ENCODE measurements at places on chromosomes 16 and 17.

DNA sequence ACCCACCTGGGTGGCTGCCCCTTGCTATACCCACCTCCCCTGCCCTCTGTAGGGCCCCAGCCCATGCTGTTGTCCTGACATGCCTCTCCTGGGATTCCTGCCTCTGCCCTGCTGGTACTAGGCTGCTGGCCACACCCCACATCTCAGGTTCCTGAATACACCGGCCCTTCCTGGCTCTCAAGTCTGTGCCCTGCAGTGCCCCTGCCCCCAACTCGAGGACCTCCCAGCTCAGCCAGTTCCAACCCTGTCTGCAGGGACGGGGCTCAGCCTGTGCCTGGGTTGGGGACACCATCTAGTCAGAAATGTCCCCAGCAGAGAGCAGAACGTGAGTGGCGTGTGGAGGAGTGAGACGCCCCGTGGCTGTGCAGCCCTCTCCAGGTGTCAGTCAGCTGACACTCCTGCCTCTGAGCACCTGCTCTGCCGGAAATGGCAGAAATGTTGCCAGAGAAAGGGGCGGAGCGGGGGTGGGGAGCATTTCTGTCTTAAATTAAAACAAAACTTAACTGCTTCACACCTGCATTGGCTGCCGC, 28.7 kb downstream of the ACSF3 start:
- H3K27ac ChIP-seq = peak overlapping the region; percentile 85
- H3K36me3 ChIP-seq = peaks cover 3% of the 10 kb centered on the region
- no peaks in the 10 kb centered on the region for H3K27me3 ChIP-seq
- DNase-seq = peak; percentile 52
- H3K4me1 ChIP-seq = peaks cover 17% of the 10 kb centered on the region

DNA sequence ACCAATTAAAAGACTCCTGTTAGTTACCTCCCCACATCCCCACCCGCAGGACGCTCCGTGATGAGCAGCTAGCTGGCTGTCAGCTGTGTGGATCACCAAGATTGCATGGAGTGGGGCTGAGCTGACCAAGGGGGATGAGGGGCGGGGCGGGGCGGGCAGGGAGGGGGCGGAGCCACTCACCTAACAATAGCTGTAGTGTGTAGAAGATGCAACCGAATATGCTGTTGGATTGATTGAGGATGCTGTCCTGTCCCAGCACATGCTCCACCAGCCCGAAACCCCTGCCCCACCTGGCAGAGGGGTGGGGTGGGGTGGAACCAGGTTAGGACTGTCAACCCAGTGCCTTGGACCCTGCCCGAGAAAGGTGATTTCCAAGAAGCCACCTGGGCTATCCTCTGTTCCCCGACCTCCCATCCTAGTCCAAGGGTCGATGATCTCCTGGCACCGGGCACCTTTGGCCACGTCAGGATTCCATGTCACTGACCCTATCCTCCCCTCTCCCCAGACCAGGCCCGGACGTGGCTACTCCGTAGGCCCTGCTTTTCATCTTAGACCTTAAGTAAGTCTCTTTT, 1.4 kb downstream of the VKORC1 start:
- H3K4me1 ChIP-seq = peaks cover 21% of the 10 kb centered on the region
- H3K27ac ChIP-seq = peak overlapping the region; percentile 98
- DNase-seq = no peak
- no peaks in the 10 kb centered on the region for H3K27me3 ChIP-seq
- H3K36me3 ChIP-seq = no peaks in the 10 kb centered on the region
- peak overlapping the region; percentile 95 for H3K4me3 ChIP-seq

DNA sequence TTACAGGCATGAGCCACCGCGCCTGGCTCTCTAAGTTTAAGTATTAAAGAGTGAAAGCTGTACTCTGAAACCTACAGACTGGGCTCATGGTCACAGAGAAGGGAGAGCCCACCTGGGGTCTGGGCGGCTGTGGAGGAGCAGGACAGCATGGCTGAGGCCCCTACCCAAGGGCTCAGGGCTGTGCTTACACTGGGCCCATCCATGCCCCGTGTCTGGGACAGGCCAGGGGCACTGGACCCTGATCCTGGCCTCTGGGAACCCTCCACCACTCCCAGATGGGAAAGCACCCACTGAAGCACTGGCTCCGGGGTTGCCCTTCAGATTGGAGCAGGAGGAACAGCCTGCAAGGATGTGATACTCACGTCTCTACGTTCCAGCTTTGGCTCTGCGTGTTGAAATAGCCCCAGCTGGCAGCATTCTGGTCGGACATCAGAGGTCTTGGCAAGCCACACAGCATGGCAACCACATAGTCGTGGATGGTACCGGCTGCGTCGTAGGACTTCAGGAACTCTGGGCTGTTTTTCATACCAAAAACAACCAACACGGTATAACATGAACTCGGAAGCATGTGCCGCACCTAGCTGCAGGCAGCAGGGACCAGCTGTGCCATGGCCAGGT, 13.0 kb downstream of the SHPK start:
- peaks cover 2% of the 10 kb centered on the region for H3K4me1 ChIP-seq
- peaks cover 13% of the 10 kb centered on the region for H3K36me3 ChIP-seq
- no peak overlapping the region for H3K4me3 ChIP-seq

DNA sequence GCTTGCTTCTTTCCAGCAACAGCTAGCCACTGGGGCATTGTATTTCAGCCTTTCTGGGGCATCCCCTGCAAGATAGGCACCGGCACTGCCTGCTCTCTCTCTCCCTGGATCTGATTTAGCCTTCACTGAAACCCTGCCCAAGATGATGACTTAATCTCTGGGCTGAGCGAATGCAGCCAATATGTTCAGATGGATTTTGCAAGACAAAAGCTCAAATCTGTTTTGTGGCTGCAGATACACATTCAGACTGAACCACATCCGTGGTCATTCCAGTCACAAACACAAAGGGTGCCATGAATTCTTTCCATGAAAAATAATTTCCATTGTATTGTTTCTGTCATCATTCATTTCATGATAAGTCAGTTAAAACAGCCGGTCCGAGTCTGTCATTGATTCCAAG, 24.2 kb downstream of the SOST start:
- peaks cover 37% of the 10 kb centered on the region for H3K27me3 ChIP-seq
- no peaks in the 10 kb centered on the region for H3K4me1 ChIP-seq
- H3K36me3 ChIP-seq = peaks cover 4% of the 10 kb centered on the region

- H3K4me1 ChIP-seq = peaks cover 25% of the 10 kb centered on the region
- H3K4me3 ChIP-seq = no peak overlapping the region
- no peaks in the 10 kb centered on the region for H3K36me3 ChIP-seq
- no peaks in the 10 kb centered on the region for H3K27me3 ChIP-seq
- DNase-seq = no peak
- no peak overlapping the region for H3K27ac ChIP-seq
These were observed 28.2 kb downstream of the ITGAE start for GRCh38 chr17:3772764-3773163.

GRCh38 chr17:79991924-79992648, 43.6 kb downstream of the TBC1D16 start:
- peak overlapping the region; percentile 29 for H3K27ac ChIP-seq
- DNase-seq = no peak
- H3K4me3 ChIP-seq = peak overlapping the region; percentile 83
- H3K4me1 ChIP-seq = peaks cover 27% of the 10 kb centered on the region
- no peaks in the 10 kb centered on the region for H3K36me3 ChIP-seq

DNA sequence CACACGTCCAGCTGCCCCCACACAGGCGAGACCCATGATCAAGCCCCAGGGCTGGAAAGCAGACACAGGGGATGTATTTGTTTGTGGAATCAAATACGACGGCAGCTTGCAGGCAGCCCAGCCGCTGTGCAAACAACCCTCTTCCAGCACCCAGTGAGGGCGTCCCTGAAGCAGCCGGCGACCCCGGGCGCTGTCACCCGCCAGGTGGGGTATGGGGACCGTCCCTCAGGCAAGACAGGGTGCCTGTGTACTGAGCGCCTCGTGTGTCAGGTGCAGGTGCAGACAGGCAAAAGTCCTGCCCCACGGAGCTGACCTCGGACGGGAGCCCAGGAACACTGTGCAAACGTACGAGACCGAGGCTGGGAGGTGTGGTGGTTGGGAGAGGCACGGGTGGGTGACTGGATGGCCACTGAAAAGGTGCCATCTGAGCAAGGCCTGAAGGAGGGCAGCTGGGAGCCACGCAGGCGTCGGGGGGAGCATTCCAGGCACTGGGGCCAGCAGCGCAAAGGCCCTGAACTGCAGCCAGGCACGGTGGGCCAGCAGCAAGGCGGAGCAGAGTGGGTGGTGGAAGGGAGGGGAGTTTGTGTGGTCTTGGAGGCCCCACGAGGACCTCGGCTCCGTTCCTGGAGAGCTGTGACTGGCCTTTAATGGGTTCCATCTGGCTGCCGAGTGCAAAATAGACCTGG, 48.5 kb downstream of the CBFA2T3 start:
- no peaks in the 10 kb centered on the region for H3K36me3 ChIP-seq
- H3K4me1 ChIP-seq = no peaks in the 10 kb centered on the region
- peaks cover 5% of the 10 kb centered on the region for H3K27me3 ChIP-seq
- H3K4me3 ChIP-seq = no peak overlapping the region

DNA sequence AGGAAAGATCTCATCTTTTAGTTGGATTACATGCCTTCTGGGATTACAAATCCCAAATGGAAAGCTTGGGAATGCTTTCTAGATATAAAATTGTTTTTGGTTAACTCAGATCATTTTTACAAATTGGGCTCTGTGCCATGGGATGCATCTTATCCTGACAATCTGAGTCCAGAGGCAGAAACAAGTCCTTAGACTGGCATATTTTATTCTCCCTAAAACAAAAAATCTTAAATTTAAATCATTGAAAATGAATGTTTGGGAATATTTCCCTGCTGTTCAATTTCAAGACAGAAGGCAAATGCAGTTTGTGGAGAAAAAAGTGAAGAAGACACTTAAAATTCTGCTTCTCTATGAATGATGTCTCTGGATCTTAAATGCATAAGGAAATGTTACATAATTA, 456.6 kb upstream of the GOT2 start:
- H3K4me1 ChIP-seq = no peaks in the 10 kb centered on the region
- H3K4me3 ChIP-seq = no peak overlapping the region
- no peak overlapping the region for H3K27ac ChIP-seq
- DNase-seq = no peak
- H3K27me3 ChIP-seq = no peaks in the 10 kb centered on the region
- H3K36me3 ChIP-seq = no peaks in the 10 kb centered on the region

- H3K27me3 ChIP-seq = no peaks in the 10 kb centered on the region
- peak overlapping the region; percentile 88 for H3K27ac ChIP-seq
- no peak overlapping the region for H3K4me3 ChIP-seq
- H3K36me3 ChIP-seq = peaks cover 5% of the 10 kb centered on the region
These were observed 23.3 kb downstream of the ATP6V0D1 start for GRCh38 chr16:67457611-67458010.

DNA sequence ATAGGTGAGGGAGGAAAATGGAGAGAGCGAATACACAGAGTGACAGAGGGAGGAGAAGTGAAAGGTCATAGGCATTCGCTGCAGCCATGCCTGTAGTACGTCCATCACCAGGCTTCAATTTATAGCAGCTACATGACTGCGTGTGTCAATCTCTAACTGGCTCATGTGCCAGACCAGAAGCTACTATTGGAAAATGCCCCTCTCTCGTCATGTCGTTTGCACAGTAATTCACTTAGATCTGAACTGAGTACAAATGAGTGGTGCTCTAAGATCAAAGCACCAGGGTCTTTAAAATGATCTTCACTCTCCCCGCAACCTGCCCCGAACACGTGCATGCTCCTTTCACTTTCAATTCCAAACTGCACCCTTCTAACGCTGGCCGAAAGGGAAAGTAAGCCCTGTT, 51.3 kb downstream of the ADCY9 start:
- H3K27me3 ChIP-seq = no peaks in the 10 kb centered on the region
- H3K4me1 ChIP-seq = peaks cover 14% of the 10 kb centered on the region
- peak overlapping the region; percentile 88 for H3K4me3 ChIP-seq
- no peak for DNase-seq
- peaks cover 4% of the 10 kb centered on the region for H3K36me3 ChIP-seq

- no peak overlapping the region for H3K4me3 ChIP-seq
- no peak for DNase-seq
- peaks cover 9% of the 10 kb centered on the region for H3K27me3 ChIP-seq
These were observed 8.1 kb upstream of the KREMEN2 start for GRCh38 chr16:2955779-2956578.

GRCh38 chr17:55437159-55437605, 15.5 kb upstream of the MMD start:
- H3K27me3 ChIP-seq = peaks cover 39% of the 10 kb centered on the region
- no peak for DNase-seq
- no peak overlapping the region for H3K4me3 ChIP-seq

- DNase-seq = no peak
- H3K4me3 ChIP-seq = no peak overlapping the region
- H3K27me3 ChIP-seq = peaks cover 72% of the 10 kb centered on the region
- no peak overlapping the region for H3K27ac ChIP-seq
- H3K4me1 ChIP-seq = peaks cover 15% of the 10 kb centered on the region
- peaks cover 10% of the 10 kb centered on the region for H3K36me3 ChIP-seq
These were observed 4.0 kb downstream of the CA4 start for GRCh38 chr17:60153606-60154390.

DNA sequence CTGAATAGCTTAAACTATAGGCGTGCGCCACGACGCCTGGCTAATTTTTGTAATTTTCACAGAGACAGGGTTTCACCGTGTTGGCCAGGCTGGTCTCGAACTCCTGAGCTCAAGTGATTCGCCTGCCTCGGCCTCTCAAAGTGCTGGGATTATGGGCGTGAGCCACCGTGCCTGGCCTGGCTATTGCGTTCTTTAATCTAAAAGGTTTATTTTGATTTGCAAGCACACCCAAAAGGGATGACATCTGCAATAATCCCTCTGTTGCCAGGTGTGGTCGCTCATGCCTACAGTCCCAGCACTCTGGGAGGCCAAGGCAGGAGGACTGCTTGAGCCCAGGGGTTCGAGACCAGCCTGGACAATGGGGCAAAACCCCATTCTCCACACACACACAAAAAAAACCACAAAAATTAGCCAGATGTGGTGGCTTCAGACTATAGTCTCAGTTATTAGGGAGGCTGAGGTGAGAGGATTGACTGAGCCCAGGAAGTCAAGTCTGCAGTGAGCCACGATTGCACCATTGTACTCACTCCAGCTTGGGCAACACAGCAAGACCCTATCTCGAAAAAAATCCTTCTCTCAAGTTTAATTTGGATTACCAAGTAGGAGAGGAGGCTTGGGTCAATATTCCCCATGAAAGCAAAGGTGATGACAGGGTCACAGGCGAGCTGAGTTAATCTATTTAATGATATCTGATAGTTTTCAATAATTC, 144.1 kb downstream of the PARN start:
- peaks cover 6% of the 10 kb centered on the region for H3K36me3 ChIP-seq
- no peak overlapping the region for H3K27ac ChIP-seq
- H3K4me1 ChIP-seq = peaks cover 14% of the 10 kb centered on the region
- no peak for DNase-seq

GRCh38 chr17:80632046-80632581, 87.5 kb downstream of the RPTOR start:
- H3K4me1 ChIP-seq = peaks cover 24% of the 10 kb centered on the region
- H3K27me3 ChIP-seq = no peaks in the 10 kb centered on the region
- H3K36me3 ChIP-seq = peaks cover 5% of the 10 kb centered on the region
- no peak overlapping the region for H3K27ac ChIP-seq

DNA sequence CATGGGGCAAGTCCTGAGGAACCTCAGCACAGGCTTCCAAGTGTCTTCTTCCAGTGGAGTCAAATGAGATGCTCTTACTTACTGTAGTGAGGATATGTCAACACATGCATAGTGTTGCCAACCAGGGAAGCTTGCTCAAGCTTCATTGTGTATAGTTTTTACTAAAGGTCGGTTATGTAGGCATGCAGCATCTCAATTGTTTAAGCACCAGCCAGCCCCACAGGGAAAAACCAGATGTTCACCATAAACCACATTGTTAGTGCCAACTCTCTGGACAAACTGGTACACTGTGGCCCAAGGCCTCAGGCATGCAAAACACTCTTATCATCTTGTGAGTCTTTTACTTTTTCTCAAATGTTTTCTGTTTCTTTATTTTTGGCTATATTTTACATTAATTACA, 152.1 kb downstream of the PHKB start:
- H3K4me1 ChIP-seq = peaks cover 8% of the 10 kb centered on the region
- H3K27me3 ChIP-seq = no peaks in the 10 kb centered on the region
- no peak overlapping the region for H3K27ac ChIP-seq
- no peak for DNase-seq

GRCh38 chr16:66443269-66443652, 16.2 kb downstream of the BEAN1 start:
- no peak for DNase-seq
- peaks cover 59% of the 10 kb centered on the region for H3K27me3 ChIP-seq
- H3K27ac ChIP-seq = no peak overlapping the region
- no peak overlapping the region for H3K4me3 ChIP-seq
